ENCODE measurements at places on chromosomes 2 and 18.

DNA sequence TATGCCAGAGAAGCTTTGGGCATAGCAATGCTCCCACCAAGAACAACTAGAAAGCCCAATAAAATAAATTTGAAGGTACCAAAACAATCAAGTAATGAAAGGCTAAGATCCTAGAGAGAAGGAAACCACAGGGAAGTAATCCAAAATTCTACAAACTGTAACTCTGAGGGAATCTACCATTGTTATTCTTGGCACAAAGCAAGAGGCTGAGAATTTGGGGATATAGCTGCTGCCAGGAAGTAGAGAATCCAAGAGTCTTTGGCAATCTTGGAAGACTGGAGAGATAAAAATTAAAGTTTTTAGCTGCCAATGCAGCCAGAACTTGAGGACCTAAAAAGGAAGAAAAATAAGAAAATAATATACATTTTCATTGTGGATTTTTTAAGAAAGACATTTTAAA is 68.5 kb downstream of the PIGN start:
- ATAC-seq: no peak

- peak; percentile 88 for ATAC-seq
Measured at GRCh38 chr2:233443511-233444183, 89.4 kb downstream of the DGKD start.

DNA sequence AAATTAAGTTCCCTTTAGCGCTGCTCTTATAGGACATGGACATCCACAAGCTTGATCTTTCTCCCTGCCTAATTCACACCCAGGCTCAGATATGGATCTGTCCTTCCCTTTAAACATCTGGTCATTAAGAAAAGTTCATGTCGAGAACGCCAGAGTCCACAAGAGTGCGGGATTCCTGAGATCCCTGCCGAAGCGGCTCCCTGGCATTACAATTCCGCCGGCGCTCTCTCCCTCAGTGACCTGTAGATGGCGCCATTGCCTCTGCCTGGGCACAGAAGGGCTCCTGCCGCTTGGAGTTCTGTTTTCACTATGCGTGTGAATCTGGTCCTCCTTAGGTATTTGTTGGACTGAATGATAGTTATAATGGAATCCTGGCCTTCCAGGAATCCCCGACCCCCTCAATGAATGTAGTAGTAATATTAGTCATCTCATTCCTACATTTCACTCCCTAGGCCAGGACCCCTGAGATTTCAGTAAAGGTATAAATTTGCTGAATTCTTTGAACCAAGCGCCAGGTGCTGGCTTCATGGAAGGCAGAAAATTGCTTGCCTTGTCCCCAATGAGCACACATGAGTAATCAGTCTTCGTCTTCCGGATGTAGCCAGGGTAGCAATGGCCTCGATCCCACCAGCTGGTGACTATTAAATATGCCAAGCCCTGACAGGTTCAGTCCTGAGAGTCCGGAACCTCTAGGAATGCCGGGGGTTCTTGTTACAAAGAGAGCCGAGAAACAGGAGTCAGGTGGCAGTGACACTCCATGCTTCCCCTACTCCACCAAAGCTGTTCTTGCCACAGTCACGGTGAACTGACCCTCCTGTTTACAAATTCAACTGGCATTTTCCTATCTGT is 26.4 kb upstream of the CD207 start:
- no peak for ATAC-seq

- no peak for ATAC-seq
Measured at GRCh38 chr2:54364409-54364808, 91.7 kb upstream of the SPTBN1 start.

- ATAC-seq: no peak
Measured at GRCh38 chr2:192948316-192948715, 753.6 kb upstream of the TMEFF2 start.

DNA sequence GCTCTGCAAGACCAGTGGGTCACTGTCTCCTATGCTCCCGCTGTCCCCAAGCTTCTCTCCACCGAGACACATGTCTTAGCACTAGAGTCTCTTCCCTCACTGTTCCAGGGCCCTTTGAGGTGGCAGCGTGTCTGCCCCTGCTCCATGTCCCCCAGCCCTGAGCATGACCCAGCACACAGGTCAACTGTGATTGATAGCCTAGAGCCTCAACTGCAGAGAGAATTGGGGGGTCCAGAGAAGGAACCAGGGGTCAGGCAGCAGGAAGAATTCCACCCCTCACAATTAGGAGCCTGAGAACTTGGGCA is 54.6 kb upstream of the ODC1 start:
- no peak for ATAC-seq

All from stimulated activated memory B cell treated with anti-CD40 and anti-IgM and Interleukin-4, amounts not matched to agents 10 μg/mL and 1 μg/mL and 100 μg/mL, for 72 hours (primary cell).